ENCODE measurements at places on chromosomes 4 and X.

DNA sequence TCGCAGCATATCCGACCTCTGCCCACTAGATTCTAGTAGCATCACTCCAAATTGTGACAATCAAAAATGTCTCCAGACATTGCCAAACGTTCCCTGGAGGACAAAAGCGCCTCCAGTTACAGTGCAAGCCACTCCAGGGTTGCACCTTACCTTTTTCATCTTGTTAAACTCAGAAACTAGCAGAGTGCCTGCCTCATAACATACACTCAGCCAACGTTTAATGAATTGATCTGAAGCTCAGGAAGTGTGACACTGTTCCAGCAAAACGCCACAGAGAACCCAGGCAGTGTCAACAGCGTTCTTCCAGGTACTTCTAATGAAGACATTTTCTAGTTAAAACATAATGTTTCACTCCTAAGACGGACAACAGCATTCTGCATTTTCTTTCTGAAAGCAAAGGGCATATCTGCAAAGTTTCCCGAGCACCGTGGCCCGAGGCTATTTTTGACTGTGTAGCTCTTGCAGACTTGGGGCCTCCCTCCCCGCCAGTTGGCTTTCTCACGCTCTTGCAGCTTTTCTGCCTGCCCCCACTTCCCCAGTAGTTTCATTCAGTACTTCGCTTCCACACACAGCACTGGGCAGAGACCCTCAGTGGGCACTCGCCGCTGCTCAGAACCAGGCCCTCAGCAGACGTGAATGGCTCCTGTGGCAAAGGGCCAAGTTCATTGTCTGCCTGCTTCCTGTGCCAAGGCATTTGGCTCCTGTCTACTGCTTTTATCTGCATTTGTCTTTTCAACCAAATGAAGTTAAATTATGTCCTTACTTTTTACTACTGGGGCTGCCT lies 133.4 kb upstream of the TTC29 start:
- no peak for DNase-seq

DNA sequence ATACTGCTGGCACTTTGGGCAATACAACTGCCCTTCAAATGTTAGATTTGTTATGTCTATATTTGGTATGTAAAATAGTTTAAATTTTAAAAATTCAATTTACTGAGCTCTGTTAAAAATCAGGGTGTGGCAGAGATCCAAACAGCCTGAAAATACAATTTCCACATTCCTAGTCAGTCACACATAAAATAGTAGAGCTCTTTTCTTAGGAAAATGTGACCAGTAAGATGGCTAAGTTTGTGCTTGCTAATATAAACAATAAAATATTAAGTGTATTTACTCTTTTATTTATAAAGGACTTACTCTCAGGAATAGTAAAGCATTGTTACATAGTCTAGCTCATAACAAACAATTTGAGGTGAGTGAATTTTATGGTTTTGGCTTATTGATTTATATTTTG lies 200.2 kb downstream of the DKK2 start:
- DNase-seq = no peak

- DNase-seq = no peak
Measured at GRCh38 chr4:14254252-14254651, 626.7 kb upstream of the BOD1L1 start.

GRCh38 chrX:18898492-18898891 lies 85.4 kb downstream of the PHKA2 start:
- DNase-seq = no peak

DNA sequence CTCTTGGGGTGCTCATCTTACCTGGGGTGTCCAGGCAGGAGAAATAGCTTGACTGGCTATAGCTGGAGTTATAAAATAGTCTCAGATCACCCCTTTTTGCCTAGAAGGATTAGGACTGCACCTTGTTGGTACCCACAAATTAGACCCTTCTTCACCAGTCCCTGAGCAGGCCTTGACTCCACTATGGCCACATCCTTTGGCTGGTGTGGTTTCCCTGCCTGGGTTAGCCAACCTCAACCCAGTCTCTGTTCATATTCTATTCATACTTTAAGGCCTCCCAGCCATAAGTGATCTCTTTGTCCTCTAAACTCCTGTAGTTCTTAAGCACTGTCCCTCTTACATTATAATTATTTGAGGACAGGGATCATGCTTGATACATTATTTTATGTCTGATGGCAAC lies 69.4 kb downstream of the ARX start:
- no peak for DNase-seq

DNA sequence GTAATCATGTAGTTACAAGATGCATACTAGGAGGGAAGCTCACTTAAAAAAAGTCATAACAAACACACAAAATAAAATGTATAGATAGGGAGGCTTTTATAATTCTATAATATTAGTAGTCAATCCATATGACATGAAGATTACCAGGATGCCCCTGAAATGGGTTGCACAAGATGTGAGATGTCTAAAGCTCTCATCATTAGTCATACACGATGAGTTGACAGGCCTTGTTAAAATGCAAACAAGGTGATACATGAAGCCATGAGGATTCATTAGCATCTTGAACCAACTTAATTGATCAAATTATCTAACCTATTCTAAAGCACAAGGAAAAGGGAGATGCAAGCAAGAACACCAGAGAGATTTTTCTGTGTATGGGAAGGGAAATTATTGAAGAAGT lies 470.2 kb downstream of the IQCM start:
- DNase-seq = no peak

DNA sequence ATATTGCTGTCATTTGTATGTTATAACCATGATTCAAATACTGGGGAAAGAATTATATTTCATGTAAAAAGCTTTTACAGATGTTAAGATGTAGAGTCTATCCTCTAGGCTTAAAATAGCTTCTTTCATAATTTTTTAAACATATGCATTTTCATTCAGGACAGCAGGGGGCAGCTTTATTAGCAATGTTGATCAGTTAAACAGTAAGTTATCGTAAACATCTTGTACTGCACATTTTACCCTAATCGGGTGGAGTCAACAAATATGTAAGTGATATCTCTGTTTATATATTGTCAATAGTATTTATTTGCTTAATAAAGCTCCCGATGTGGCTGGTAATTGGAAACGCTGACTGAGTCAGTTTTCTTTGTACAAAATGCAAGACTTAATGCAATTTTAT lies 142.5 kb upstream of the MED14 start:
- DNase-seq = peak; percentile 43

DNA sequence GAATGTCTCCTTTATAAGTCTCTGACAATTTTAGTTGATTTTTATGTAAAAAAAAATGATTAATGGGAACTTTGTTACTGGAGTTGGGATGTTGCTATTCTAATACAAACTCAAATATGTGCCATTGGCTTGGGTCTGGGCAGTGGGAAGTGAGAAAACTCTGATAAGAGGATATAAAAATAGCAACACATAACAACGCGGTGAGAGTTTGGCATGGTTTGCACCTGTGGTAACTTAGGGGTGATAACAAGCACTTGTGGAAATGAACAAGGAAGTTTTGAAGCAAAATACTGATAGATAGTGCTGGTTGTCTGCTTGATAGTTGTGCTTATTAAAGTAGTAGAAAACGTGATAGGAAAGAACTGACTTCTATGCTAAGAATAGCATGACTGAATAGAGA lies 743.3 kb upstream of the AGA start:
- DNase-seq = no peak

- no peak for DNase-seq
Measured at GRCh38 chr4:174144106-174144505, 139.4 kb downstream of the FBXO8 start.

- peak; percentile 61 for DNase-seq
Measured at GRCh38 chrX:46978341-46979291, 66.4 kb downstream of the JADE3 start.

DNA sequence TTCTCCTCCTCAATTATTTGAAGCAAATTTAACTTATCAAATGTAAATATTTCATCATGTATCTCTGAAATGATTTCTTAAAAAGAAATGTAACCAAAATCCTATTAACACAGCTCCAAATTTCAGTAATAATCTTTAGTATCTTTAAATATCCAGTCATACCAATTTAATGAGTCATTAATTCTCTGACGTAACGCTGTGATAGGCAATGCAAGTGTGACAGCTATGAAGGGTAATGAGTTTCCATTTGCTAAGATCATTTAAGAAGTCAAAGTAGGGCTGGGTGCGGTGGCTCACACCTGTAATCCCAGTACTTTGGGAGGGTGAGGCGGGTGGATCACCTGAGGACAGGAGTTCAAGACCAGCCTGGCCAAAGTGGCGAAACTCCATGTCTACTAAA lies 15.6 kb downstream of the RPS3A start:
- DNase-seq = no peak

- DNase-seq = no peak
Measured at GRCh38 chr4:113951263-113951662, 28.2 kb downstream of the ARSJ start.

GRCh38 chr4:2827071-2827873 lies 16.4 kb upstream of the ADD1 start:
- DNase-seq = no peak

GRCh38 chr4:139553751-139554641 lies 2.0 kb downstream of the SETD7 start:
- no peak for DNase-seq

DNA sequence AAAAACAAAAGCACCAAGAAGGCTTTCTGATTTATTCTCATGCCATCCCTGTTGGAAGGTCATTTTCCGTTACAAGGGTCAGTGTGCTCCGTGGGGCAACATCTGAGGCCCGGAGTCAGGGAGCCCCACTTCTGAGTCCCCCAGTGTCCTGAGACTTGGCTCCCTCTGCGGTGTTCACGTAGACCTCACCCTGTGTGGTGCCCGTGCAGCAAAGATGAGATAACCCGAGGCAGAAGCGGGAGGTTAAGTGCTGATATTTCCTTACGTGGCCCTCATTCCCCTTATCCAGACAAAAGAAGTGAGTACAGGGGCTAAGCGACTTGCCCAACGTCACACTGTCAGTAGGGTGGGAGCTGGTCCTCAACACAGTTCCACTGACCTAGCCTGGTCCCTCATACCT lies 3.5 kb downstream of the JAKMIP1 start:
- DNase-seq = no peak

GRCh38 chrX:23773601-23774175 lies 9.3 kb upstream of the SAT1 start:
- peak; percentile 76 for DNase-seq

GRCh38 chr4:77605210-77605902 lies at the start of gene CXCL13:
CXCL13 (plus strand) TSS chr4:77605820; CDS start chr4:77605866, 46 bp downstream.
- no peak for DNase-seq

- DNase-seq = no peak
Measured at GRCh38 chrX:38233891-38234667, 13.4 kb upstream of the SRPX start.

DNA sequence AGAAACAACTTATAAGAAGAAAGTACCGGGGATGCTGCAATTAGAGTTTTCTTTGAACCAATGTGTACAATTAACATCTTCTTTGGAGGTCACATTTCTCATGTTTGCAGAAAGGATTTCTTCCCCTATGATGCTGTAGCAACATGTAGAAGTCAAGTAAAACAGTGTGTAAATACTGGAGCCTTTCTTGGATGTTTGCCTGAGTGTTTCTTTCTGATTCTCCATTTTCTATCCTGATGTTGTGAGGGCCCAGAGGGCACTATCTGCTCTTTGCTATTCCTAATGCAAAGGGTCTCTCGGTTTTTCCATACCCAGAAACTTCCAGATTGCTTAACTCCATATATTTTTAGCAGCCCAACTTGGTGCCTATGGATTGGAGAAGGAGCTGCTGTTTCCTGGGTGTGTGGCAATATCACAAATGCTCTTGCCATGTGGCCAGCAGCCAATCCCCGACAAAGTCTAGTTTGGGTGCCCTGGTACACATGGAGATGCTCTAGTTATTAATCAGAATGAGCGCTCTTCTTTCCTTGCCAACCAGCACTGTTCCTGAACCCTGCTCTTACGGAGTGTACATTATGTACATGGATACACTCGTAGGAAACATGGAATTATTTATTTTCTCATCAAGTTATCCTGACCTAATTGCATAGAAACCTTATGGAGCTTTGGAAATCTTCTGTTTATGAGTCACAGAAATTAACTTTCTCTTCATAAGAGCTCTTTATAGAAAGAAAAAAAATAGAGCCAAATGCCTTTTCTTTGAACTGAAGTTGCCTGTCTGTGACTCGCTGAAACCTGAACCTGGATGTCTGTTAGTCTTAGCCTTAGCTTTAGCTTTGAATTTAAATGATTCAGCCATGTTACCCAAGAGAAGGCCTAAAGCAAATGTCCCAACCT lies 67.0 kb upstream of the GPC4 start:
- no peak for DNase-seq

DNA sequence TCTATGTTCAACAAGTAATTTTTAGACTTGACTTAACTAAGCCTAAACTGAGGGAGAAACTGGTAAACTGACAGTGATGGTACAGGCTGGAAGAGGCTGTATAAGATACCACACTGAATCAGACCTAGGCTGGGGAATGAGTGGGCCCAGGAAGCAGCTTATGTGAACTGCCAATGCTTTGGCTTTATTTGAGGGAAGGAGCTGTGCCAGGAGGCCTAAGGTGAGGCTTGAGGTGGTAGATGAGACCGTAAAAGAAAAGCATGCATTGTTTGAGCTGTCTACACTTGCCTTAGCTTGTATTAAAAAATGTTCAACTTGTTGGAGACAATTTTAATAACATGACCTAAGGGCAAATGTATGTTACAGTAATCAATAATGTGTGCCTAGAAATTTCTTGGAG lies 96.2 kb downstream of the RS1 start:
- DNase-seq = no peak

- no peak for DNase-seq
Measured at GRCh38 chr4:156970501-156971164, 966 bp downstream of the PDGFC start.

GRCh38 chr4:39822662-39823061 lies 124.7 kb downstream of the UBE2K start:
- DNase-seq = no peak

DNA sequence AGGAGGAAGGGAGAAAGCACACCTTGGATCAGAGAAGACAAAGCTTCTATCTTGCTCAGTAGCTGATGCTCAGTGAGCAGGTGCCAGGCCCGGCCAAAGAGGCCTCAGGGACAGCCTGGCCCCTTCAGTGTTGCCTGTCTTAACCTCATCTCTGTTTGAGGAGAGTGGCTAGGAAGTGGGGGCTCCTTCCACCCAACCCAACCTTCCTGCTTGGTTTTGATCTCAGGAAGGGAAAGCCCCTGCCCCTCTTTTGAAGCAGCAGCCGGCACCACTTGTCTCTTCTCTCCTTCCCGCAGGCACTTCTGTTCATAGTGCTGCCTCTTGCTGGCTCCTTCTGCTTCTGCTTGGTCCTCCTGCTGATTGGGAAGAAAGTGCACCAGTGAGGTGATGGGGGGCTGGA lies 2.4 kb upstream of the AFF2 start:
- DNase-seq = no peak
